ENCODE measurements at places on chromosomes 13 and 19.

- no peak for DNase-seq
Observed at GRCh38 chr19:2645826-2646225, 56.7 kb downstream of the GNG7 start.

DNA sequence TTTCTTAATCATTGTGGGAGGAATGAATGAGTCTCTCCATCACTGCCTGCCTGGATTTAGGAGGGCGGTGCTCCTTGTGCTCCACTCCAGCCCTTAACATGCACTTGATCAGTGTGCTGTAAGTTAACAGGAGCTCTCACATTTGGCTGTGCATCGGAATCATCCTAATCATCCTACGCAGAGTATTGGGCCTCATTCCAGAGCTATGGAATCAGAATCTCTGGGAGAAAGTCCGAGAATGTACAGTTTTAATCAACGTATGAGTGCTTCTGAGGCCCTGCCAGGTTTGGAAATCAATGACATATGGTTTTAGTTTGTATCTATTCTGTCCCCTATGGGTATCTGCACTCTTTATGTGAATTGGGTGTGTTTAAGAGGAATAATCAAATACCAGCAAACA lies 34.9 kb upstream of the DCLK1 start:
- no peak for DNase-seq

- no peak for DNase-seq
Observed at GRCh38 chr13:43698009-43698408, 88.8 kb downstream of the ENOX1 start.

DNA sequence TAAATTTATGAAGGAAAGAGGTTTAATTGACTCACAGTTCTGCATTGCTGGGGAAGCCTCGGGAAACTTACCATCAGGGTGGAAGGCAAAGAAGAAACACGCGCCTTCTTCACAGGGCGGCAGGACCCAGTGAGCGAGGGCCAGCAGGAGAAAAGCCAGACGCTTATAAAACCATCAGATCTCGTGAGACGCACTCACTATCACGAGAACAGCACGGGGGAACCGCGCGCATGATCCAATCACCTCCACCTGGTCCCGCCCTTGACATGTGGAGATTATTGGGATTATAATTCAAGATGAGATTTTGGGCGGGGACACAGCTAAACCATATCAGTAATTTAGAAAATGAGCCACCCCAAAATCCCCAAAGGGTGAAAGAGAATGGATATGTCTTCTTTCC lies 187.1 kb downstream of the RAP2A start:
- no peak for DNase-seq

- DNase-seq: no peak
Observed at GRCh38 chr13:50132904-50133357, 117.7 kb downstream of the KCNRG start.

- no peak for DNase-seq
Observed at GRCh38 chr13:109939180-109939579, 152.8 kb upstream of the IRS2 start.

DNA sequence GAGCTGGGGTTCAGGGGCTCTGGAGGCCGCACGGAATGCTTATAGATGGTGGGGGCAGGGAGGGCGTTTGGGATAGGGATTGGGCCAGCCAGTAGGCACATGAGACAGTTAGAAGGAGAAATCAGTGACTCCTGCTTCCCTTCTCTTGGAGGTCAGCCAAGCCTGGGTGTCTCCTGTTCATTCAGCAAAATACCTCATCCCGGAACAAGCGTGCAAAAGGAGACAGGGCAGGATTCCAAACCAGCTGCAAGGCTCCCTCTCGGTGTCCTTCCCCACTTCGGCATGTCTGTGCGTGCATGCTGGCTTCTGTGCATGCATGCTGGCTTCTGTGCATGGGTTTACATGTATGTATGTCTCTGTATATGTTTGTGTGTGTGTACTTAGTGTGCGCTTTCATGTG lies 37.3 kb upstream of the PEPD start:
- DNase-seq: no peak

- DNase-seq: no peak
Observed at GRCh38 chr13:62093984-62094780, 678.5 kb upstream of the PCDH20 start.

- DNase-seq: no peak
Observed at GRCh38 chr19:34288381-34288780, 34.0 kb downstream of the GARRE1 start.

DNA sequence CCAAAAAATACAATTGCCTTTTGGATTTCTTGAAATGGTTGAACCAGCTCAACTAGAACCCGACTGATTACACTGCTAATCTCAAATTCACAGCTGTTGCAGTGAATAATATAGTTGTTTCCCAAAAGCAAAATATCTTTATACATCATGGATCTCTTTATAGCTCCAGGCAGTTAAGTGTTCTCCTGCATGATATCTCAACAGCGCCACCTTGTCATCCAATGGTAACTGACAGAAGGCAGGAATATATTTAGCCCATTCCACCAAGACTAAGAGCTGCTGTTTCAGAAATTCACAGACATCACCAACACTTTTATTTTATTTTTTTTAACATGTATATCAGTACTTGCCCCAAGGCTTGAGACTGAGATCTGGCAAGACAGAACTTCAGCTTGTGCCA lies 1141.0 kb upstream of the PRR20A start:
- DNase-seq: no peak
